ENCODE measurements at places on chromosomes 2 and 18.

DNA sequence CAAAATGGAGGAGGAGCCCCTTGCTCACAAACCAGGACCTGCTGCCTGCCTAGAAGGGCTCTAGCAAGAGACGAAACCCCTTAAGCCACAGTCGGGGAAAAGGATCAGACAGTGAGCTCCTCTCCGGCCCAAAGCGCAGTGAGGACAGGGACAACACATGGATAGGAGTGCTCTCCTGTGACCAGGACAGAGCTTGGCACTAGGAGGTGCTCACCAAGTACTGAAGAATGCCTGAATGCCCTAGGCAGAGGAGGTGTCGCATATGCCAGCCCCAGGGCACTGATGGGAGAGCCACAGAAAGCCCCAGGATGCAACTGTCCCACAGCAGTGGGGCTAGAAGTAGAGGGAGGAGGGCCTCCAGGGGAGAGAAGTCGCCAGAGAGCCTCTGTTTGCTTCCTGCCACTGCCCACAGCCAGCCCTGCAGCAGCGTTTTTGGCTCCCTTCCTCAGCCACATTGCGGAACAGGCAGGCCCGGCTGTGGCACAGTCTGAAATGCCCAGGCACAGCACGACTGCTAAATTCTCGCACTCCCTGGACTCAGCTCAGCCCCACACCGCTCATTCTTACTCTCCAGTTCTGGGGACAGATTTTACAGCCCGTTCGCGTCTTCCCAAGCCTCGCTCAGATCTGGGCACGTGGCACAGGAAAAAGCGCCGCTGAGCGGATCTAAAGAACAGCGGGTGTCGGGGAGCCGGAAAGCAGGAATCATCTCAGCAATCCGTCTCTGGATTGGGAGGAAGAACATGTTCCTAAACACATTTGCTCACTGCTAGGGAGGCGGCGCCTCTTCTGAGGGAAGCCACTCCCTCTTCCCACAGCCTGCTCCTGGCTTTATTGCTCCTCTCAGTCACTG, 98.7 kb upstream of the POU3F3 start:
- no peak for DNase-seq

- peak; percentile 63 for DNase-seq
Measured at GRCh38 chr2:190343536-190344275, at the start of gene INPP1. TSS of gene INPP1 (plus strand) at chr2:190343589. CDS start at chr2:190360103, 16,514 bp downstream.

- no peak for DNase-seq
Measured at GRCh38 chr2:162925595-162925994, 87.0 kb upstream of the KCNH7 start.

- DNase-seq, result no peak
Measured at GRCh38 chr2:143704451-143705106, 575.4 kb downstream of the ARHGAP15 start.

DNA sequence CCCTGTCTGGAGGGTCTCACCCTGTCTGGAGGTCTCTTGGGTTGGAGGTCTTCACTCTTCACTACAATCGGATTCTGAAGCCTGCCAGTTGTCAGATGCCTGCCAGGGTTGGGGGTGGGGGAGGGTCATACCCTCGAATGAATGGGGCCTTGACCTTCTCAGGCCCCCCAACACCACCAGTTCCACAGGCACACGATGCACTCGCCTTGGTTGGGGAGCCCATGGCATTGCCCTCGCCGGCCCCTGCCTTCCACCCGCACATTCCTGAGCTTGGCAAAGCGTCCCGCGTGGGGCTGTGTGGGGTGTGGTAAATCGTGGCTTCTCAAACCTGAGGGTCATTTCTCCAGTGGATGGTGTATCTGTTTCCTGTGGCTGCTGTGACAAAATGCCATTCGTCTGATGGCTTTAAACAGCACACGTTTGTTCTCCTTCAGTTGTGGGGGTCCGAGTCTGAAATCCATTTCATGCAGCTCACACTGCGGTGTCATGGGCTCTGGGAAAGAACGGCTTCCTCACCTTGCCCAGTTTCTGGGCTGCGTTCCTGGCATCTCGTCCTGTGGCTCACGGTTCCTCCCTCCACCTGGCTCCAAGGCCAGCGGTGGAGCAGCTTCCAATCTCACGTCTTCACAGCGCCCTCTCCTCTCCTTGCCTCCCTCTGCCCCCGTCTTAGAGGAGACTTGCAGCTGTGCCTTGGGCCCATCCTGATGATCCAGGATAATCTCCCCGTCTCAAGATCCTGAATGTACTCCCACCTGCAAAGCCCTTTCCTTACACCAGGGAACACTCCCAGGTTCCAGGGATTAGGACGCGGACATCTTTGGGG, 38.0 kb upstream of the HPCAL1 start:
- DNase-seq, result no peak

DNA sequence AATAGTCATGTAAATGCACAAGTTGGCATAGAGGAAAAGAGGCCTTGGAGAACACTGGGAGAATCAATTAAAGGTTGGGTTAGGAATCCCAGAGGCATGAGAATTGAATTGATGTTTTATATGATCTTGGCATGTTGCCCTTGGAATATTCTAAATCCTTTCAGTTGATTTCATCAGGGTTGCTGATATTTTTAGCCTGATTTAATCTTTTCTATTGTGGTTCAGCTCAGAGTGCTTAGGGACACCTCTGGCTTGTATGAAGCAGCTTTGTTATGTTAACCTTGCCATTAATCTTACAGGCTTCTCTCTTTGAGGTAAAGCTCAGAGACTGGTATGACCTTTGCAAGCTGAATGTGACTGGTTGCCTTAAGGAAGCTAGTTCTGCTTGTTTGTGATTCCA, 64.4 kb upstream of the LYPD6B start:
- no peak for DNase-seq

DNA sequence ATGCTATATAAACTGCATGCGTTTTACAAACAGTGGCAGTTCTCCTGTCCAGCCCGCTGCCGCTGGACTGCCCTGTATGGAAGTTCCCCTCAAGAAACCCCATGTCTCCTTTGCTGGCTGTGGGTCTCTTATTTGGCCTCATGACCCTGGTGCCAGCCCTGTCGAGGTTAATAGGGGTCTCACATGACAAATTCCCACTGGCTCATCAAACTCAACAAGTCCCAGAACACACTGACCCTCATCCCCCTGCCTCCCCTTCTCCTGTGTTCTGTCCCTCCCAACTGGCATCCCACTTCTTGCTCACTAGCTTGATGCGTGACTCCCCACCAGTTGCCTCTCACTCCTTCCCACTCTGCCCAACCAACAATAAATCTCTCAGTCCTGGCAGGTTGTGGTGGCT, 137.6 kb upstream of the HS6ST1 start:
- no peak for DNase-seq

- DNase-seq, result no peak
Measured at GRCh38 chr2:75870651-75871137, 160.0 kb upstream of the GCFC2 start.

DNA sequence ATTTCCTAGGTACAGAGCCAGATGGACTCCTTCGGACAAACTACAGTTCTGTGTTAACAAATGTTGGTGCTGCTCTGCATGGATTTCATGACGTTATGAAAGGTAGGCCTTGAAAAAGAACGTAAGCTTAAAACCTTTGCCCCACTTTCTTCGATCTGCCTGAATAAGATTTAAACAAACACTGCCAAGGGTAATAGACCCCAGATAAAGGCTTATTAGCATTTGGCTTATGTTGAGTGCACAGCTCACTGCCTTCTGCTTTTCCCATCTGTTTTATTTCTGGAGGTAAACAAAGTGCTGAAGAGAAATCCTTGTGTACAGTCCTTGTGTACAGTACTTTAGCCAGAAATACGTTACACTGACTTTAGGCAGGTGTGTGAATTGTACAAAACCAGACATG, 50.0 kb upstream of the STON1 start:
- no peak for DNase-seq

GRCh38 chr2:118737684-118738083, 109.8 kb downstream of the EN1 start:
- DNase-seq, result no peak

GRCh38 chr2:176085861-176086771, 2.4 kb upstream of the EVX2 start:
- DNase-seq, result peak; percentile 54

GRCh38 chr2:104733226-104733943, 120.5 kb upstream of the POU3F3 start:
- DNase-seq, result peak; percentile 59

Measured in activated CD4-positive, alpha-beta T cell treated with anti-CD3 and anti-CD28 coated beads for 36 hours (primary cell).